ENCODE measurements at places on chromosomes 16 and 17.

- DNase-seq = no peak
Observed at GRCh38 chr16:79132701-79133100, 467.8 kb downstream of the MAF start.

GRCh38 chr16:70444249-70445063, 5.6 kb upstream of the ST3GAL2 start:
- no peak for DNase-seq

GRCh38 chr17:63442074-63442473, 4.0 kb downstream of the CYB561 start:
- DNase-seq = no peak

GRCh38 chr16:53632526-53632925, 71.1 kb downstream of the RPGRIP1L start:
- no peak for DNase-seq

DNA sequence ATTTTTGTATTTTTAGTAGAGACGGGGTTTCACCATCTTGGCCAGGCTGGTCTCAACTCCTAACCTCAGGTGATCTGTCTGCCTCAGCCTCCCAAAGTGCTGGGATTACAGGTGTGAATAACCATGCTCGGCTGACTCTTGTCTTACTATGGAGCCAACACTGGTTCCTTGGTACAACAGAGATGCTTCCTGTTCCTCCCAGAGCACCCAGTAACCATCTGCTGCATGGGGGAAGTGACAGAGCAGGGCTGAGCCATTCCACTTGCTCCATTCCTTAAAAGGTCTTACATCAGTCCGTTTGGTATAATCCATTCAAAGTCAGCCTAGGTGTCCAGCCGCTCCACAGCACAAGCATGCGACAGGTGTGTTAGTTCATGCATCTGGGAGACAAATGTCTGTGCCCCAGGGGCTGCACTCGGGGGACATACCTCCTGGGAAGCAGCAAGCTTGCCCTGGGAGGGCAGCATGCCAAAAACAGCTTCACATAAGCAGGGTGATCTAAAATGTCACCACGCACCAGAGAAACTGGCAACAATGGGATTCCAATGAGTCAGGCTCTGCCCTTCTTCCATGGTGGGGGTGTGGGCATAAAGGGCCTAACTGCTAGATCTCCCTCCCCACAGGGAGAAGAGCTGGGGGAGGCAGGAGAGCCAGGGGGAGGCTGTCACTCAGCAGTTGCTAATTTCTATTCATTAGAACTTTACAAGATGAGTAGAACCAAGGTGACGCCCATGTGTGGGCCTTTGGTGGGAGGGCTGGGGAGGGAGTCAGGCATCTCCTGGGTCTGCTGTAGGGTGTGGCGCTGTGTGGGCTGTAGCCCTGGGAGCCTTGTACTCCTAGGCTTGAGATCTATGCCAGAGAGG, 35.5 kb downstream of the PIPOX start:
- no peak for DNase-seq

DNA sequence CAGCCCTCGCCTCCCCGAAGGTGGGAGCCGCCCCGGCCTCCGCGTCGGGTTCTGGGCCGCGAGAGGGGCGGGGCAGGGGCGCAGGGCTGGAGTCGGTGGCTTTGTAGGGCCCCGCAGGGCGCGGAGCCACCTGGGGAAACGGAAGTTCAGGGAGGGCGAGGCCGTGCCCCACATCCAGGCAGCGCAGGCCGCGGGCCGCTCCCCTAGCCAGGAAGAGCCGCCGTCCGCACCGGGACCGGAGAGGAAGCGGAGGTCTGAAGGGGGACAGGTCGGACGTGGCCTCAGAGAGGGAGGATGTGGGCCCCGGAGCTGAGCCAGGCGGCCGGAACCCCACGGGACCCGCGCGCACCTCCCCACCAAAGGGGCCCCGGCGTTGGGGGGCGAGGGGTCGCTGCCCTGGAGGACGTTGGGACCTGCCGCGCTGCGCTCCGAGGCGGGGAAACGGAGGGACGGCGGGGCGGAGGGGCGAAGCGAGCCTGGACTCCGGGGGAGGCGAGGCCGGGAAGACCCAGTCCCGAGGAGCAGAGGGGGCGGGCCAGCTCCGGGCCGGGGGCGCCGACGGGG, 482 bp upstream of the SLC16A3 start:
- no peak for DNase-seq

DNA sequence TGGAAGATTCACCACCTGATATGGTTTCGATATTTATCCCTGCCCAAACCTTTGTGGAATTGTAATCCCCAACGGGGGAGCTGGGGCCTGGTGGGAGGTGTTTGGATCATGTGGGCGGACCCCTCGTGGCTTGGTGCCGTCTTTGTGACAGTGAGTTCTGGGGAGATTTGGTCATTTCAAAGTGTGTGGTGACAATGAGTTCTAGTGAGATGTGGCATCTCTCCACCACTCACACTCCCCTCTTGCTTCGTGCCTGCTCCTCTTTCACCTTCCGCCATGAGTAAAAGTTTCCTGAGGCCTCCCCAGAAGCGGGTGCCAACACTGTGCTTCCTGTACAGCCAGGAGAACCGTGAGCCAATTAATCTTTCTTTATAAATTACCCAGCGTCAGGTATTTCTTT, 9.7 kb downstream of the CCDC57 start:
- DNase-seq = no peak

- DNase-seq = no peak
Observed at GRCh38 chr17:58156839-58157803, 8.9 kb downstream of the OR4D1 start.

GRCh38 chr16:89136931-89137330, 34.6 kb upstream of the CDH15 start:
- DNase-seq = no peak

DNA sequence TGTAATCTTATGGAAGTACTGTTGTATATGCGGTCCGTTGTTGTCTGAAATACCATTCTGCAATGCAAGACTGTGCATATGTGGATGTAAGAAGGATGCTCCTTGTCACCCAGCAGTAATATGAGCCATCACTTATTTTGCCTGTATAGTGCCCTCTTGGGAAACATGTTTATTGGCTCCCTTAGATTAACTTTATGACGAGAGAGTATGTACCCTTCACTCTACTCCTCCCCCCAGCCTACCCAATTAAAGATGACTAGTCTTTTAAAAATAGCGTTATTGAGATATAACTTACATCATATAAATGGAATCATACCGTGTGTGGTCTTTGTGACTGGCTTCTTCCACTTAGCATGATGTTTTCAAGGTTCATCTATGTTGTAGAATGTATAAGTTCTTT, 33.6 kb downstream of the FTO start:
- no peak for DNase-seq

- no peak for DNase-seq
Observed at GRCh38 chr17:54920819-54921218, 20.2 kb downstream of the TOM1L1 start.

DNA sequence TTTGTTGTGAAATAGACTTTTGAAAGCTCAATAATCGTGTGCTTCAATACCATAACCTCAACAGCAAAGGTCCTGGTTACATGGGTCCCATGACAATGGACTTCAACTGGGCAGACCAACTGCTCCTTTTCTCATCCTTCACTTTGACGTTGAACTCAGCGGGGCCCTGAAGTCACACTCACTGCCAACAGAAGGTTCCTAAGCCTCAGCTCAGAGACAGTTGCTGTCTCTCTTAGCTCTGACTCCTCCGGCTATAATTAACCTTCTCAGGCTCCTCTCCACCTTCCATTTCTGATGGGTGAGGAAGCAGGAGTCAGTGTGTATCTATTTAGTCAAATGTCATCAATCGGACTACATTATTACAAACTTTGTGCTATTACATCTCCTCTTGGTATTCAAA, 23.8 kb downstream of the MPP3 start:
- DNase-seq = no peak

- DNase-seq = no peak
Observed at GRCh38 chr16:77299395-77299794, 100.2 kb downstream of the SYCE1L start.

DNA sequence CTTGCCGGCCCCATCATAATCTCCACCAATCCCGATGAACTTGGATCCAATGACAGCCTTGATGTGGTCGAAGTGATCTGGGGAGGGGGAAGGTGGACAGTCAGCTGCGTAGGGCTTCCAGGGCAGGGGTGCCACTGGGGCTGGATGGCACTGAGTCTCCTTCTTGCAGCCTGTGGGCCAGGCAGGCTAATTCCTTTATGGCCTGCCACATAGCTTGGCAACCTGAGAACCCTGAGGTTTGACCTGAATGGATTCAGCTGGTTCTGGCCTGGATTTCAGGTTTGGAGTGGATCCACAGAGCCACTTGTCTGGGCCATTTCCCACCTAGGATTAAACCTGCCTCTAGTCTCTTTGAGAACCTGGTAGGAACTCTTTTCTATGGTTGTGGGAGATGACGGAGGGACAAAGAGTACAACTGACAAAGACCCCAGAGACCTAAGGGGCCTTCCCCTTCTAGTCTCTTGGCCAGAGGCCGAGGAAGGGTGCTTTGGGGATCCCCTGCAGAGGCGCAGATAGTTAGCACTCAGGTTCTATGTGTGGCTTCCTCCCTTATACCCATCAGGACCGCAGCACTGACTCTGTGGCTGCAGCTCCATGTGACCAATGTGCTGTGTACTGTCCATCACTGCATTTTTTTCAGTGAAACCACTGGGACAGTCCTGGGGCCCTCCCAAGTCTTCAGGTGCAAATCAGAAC, 9.2 kb upstream of the DPEP3 start:
- DNase-seq = no peak

DNA sequence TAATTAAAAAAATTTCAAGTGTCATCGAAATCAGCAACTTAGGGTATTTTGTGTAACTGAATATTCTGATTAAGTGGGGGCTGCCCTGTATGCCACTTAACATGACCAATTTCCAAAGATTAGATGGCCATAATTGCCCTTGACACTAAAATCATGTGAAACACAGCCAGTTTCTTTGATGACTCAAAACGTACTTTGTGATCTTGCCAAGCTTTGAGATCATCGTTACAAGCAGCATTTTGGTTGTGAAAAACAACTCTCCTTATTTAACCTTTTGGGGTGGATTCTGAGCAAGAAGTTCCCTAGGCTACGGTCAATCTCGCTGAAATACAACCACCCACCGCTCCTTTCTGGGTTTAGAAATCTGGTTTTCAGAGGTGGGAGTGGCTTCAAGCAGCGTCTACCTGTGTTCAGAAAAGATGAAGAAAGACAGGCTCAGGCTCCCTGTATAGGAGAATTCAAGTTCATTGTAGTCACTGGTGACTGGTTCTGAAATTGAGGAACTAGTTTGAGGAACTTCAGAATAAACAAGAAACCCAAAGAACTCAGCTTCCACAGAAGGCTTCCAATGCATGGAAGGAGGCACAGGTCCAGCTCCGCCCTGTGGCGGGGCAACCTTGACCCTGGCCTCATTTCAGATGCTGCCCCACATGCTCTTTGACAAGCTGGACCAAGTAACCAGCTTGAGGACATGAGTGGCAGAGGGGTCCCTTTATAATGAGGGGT, 9.4 kb downstream of the MAP3K14 start:
- DNase-seq = no peak

GRCh38 chr17:82698065-82698973, at the start of gene RAB40B:
Gene RAB40B, minus strand, starts transcription at chr17:82698698. Its CDS starts 102 bp downstream, at chr17:82698596.
- DNase-seq = peak; percentile 99

DNA sequence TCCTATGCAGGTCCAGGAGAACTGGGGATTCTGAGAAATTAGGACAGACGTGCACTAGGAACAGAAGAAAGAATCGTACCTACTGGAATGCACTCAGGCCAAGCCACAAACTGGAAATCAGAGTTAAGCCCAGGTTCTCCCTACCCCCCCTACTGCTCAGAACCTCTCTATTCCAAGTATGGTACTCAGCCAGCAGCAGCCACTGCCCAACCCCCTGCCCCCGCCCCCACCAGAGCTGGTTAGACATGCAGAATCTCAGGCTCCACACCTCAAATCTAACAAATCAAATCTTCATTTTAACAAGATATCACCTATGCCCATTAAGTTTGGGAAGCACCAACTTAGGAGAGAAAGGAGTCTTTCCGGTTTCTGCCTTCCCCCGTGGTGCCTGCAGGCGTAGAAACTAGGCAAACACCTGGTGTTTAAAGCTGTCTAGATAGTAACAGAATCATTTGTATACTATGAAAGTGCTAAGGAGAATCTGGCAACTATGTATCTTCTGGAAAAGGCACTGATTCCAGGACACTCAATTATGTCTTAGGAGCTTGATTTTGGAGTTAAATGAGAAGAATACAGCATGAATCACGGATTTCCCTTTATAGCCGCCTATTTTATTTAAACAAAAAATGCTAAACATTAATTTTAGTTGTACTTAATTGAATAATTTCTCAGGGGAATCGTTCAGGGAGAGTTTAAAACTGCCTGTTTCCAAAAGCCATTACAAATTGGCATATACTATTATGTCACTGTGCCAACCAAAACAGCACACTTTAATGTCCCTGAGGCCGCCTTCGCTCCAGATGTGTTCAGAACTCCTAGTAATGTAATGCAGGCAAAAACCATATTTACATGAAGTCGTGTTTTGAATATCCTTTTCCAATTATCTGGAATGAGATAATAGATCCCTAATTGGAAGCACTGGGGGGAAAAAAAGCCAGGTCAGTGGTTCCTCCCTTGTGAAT, 166.5 kb downstream of the STX8 start:
- no peak for DNase-seq

DNA sequence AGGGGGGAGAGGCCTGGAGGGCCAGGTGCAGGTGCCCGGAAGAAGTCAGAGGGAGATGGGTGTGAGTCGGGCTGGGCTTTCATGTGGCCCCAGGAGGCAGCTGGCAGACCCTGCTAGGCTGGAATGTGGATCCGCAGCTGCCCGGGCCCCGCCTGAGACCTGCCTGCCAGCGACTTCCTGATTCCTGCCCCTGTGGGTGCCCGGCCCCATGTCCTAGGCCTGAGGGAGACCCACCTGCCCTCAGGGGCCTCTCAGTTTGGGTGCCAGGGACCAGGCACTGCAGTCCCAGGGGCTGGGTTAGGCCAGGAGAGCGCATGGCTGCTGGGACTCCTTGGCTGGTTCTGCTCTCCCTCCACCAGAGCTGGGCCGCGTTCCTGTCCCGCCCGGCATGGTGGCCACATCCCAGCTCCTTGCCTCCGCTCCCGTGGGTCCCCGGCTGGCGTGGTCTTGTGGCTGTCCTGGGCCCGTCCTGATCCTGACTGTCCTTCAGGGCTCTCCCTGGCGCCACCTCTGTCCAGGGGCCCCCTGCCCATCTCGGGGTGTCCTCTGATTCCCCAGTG, 22.1 kb upstream of the SPNS2 start:
- DNase-seq = no peak

- no peak for DNase-seq
Observed at GRCh38 chr16:85491058-85491771, 121.9 kb upstream of the GSE1 start.

DNA sequence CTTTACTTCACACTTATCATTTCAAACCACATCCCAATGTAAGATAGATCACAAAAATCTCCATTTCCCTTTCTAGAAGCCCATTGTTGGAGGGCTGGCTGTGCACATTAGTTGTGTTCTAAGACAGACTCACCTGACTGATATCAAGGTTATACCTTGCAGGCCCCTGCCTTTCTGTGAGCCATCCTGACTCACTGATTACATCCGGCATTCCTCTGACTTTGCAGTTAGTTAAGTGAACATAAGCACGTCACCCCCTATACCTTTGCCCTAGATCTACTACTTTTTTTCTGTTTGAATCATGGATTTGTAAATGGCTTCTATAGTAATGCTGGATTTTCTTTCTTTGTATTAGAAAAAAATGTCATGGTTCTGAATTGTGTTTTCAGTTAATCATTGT, 78.3 kb downstream of the TANGO6 start:
- DNase-seq = no peak
